H9 (cell line): ENCODE measurements at places on chromosomes 12 and 14. TPM values are rescaled to one million over a fixed set of nuclear protein-coding genes. Genes with fewer than 3 reads are reported as not detected.

The PLEKHG3 gene
- total RNA-seq = 48.5 and 49.5 TPM in 2 replicates

The LRIG3 gene
- 10.9 and 11.6 TPM in 2 replicates for total RNA-seq

The APPL2 gene
- total RNA-seq = 17.0 and 18.5 TPM in 2 replicates

The MGST1 gene
- total RNA-seq = 234 and 235 TPM in 2 replicates

The SVOP gene
- total RNA-seq = 0.11 and 0.15 TPM in 2 replicates

The TWF1 gene
- total RNA-seq = 22.7 and 22.8 TPM in 2 replicates

The MDM2 gene
- total RNA-seq = 159 and 162 TPM in 2 replicates

The MSRB3 gene
- total RNA-seq = 1.1 and 1.3 TPM in 2 replicates

DNA sequence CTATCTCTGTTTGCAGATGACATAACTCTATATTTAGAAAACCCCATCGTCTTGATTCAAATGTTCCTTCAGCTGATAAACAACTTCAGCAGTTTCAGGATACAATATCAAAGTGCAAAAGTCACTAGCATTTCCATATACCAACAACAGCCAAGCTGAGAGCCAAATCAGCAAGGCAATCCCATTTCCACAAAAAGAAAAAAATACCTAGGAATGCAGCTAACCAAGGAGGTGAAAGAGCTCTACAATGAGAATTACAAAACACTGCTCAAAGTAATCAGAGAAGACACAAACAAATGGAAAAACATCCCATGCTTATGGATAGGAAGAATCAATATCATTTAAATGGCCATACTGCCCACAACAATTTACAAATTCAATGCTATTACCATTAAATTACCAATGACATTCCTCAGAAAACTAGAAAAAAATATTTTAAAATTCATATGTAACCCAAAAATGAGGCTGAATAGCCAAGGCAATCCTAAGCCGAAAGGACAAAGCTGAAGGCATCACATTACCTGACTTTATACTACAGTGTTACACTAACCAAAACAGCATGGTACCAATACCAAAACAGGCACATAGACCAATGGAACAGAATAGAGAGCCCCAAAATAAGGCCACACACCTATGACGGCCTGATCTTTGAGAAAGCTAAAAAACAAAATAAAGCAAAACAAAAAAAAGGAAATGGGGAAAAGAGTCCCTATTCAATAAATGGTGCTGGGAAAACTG, 901.7 kb downstream of the LRFN5 start:
- no peak for DNase-seq

DNA sequence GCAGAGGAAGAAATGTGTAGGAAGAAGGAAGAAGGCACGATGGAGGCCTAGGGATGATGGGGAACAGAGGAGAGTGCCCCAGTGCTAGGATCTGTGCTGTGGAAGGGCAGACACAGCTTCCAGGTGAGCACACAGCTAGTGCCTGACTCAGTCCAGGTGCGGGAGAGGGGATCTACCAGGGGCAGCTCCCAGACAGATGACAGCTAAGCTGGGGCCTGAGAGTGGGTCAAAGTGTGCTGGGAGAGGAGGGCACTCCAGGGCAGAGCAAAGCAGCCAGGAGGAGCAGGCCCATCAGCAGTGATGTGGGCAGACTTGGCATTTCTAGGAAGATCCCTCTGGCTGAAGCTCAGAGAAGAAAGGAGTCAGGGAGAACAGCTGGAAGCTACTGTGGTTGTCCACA, 36.7 kb downstream of the LRTM2 start:
- DNase-seq = no peak

DNA sequence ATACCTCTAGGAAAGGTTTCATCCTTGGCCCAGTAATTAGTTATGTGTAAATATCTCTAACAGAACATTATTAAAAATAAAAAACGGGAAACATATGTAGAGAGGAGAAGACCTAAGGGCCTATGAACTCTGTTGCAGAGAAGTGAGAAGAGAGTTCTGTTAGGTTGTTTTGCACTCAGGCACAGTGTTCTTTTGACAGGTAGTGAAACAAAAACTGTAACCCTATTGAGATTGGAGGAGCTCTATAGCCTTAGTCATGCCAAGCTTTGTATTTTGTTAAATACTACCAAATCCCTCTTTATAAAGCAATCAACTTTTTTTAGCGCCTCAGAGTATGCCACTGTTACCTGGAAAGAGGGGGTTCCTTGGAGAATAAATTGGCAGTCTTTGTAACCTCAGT, 77.6 kb downstream of the CNTN1 start:
- no peak for DNase-seq

- no peak for DNase-seq
Measured at GRCh38 chr12:48903363-48903981, 21.8 kb downstream of the FKBP11 start.

DNA sequence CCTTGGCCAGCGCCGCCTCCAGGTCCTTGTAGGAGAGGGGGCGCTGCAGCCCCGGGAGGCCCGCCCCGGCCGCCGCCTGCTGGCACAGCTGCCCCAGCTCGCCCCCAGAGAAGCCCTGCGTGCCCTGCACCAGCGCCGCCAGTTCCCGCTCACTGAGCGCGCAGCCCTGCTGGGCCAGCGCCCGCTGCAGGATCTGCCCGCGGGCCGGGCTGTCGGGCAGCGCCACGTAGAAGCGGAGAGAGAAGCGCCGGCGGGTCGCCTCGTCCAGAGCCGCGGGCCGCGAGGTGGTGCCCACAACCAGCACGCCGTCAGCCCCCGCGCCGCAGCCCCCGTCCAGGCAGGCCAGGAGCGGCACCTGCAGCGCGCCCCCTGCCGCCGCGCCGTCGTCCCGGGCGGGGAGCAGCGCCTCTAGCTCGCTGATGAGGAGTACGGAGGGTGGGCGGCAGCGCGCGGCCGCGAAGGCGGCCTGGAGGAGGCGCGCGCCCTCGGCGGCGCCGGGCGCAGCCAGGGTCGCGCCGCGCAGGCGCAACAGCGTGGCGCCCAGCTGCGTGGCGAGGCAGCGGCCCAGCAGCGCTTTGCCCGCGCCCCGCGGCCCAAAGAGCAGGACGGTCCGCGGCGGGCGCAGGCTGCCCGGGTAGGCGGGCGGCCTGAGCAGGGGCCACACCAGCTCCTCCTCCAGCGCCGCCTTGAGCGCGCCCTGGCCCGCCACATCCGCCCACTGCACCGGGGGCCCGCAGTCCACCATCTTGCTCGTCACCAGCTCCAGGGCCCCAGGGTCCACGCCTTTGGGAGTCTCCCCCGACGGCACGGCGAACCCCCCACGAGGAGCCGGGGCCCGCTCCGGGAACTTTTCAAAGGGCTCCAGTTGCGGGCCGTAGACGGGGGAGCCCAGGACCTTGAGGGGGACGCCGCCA, 27.7 kb downstream of the FIGNL2 start:
- peak; percentile 86 for DNase-seq

GRCh38 chr12:99201906-99202645, 445.5 kb upstream of the GARIN6 start:
- no peak for DNase-seq

DNA sequence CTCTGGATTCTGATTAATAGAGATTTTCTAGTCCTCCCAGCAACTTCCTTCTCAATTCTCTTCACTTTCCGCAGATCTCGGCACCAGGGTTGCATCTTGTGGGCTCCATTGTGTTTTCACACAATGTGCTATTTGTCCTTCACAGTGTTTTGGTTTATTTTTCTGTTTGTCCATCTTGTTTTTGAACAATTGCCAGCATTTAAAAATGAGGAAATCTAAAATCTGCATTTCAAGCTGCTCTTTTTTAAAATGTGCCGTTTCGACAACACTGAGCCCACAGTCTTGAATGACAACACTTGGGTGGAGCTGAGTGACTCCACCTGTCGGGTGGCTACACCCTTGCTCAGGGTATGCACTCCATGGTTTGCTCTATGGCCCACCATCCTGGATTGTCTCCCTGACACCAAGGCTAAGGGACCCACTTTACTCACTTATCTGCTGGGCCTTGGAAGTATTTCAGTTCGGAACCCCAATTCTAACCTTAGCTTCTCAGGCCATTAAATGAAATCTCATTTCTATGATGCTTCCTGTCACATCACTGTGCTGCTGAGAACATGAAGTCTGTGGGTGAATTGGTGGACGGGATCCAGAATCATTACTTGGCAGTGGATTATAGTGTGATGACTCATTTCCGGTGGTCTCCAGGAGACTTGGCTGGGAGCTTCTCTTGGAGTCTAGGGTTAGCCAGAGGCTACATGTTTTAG, 3.4 kb upstream of the MYRFL start:
- no peak for DNase-seq

- no peak for DNase-seq
Measured at GRCh38 chr14:93799989-93800921, 12.0 kb upstream of the PRIMA1 start.

GRCh38 chr14:65095633-65096205, 6.6 kb downstream of the MAX start:
- DNase-seq = no peak

GRCh38 chr14:99081156-99081765, 190.7 kb downstream of the BCL11B start:
- peak; percentile 6 for DNase-seq

DNA sequence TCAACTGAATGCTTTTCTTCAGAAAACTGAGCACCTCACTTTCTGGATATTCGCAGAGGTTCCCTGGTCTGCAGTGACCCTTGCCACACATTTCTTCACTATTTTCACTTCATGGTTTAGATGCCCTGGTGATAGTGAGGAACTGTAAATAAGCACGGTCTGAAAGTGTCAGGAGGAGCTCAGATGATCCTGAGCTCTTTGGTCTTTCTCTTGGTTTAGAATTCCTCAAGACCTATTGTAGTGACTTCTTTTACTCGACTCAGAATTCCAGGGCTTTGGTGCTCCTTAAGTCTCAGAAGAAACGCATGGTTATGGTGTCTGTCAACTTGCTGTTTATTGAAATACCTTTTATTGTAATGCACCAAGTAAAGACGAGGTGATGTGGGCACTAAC, 84.0 kb downstream of the SAMD4A start:
- DNase-seq = no peak

DNA sequence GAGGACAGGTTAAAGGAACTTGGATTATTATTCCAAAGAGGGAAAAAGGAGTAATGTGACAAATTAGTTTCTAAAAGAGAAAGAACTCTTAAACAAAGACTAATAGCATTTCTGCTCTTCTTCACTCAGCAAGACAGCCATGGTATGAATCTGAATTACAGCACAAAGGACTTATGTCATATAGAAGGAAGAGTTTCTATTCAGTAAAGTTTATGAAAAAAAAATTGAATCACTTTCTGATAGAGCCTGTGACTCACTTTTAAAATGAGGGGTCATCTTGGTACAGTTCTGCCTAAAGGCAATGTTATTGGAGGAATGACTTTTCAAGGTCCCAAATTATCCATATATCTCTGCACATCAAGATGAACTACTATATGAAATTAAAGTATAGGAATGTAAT, 101.7 kb downstream of the DUSP6 start:
- DNase-seq = no peak

- DNase-seq = no peak
Measured at GRCh38 chr12:112782943-112783342, 8.6 kb upstream of the RPH3A start.

DNA sequence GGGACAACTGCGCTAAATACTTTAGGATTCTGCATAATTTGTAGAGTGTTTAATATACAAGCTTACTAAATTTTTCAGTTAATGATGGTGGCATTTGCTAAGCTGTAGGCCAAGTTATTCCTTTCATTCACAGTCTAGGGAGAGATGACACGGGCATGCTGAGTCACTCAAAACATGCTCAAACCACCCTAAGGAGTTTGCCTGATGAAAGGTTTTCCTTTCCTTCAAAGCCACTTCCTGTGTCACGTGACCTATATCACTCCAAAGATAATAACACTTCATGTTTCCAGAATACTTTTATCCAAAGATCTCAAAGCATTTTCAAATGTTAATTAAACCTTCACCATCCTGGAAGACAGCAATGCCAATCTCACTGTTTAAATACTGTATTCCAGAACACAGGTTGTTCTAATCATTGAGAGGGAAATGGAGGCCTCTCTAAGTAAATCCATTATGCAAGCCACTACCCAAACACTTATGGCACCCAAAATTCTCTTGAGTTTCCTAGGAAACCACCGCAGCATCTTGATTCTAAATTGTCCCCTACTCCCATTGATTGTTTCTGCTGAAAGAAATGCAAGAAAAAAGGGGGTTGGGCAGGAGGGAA, 207.0 kb upstream of the CDKN3 start:
- DNase-seq = no peak

DNA sequence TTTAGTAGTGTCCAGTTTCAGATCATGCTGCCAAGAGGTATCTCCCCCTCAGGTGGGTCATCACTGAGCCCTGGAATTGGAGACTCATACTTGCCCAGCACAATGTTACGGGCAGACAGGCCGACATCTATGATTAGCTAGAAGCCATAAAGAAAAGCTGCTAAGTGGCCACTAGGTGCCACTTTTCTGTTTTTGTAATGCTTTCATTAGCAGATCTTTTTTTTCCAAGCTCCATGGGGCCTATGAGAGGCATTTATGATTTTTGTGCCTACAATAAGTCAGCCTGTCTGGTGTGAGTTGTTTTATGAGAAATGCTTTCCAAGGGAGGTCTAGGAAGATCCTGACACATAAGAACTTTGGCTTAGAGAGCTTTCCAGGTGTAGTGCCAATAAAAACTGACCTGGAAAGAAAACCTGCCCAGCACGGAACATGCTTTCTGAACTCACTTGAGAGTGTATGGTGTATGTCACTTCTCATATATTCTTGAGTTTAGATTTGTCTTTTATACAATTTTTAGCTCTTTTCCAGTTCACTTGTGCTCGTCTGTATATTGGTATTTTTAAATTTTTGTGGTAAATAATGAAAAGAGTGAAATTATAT, 21.8 kb upstream of the SMCO2 start:
- no peak for DNase-seq
